ENCODE measurements at places on chromosomes 5 and 9.

- DNase-seq = no peak
Measured at GRCh38 chr9:117340422-117340821, 74.4 kb downstream of the ASTN2 start.

- DNase-seq = peak; percentile 85
Measured at GRCh38 chr9:19161257-19162025, 34.1 kb upstream of the PLIN2 start.

- no peak for DNase-seq
Measured at GRCh38 chr9:79883073-79883645, 311.4 kb downstream of the TLE4 start.

DNA sequence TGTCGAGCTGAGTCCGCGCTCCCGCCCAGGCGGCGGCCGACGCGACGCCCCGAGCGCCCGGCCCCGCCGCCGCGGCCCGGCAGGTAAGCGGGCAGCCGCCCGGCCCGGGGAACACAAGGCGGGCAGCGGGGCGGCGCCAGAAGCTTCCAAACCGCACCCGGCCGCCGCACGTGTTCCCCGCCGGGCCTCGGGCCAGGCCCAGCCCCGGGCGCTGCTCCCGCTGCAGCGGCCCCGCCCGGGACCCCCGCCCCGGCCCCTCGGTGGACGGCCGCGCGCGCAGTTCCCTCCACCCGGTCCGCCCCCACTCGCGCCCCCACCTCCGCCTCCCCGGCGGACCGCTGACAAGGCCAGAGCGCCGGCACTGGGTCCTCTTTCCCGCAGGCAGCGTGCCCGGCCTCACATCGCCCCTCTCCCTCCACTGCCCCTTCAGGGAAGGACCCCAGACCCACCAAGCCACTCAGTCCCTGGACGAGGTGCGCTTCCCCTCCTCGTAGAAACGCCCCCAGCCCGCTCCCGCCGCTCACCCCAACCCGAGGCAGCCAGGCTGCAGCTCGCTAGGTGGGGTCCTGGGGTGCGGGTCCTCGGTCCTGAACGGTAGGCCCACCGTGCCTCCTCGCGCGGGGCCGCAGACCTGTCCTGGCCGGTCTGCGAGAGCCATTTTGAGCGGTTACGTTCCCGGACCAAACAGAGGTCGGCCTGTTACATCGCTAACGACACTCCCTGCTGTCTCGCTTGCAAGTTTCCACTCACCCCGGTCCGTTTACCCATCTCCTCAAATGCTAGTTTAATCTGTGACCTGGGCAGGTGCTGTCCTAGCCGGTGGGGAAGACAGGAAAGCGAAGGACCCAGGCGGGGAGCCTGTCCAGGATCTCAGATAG is 475 bp downstream of the WDR5 start:
- DNase-seq = no peak

GRCh38 chr5:137705106-137705505 is 30.8 kb downstream of the KLHL3 start:
- no peak for DNase-seq

DNA sequence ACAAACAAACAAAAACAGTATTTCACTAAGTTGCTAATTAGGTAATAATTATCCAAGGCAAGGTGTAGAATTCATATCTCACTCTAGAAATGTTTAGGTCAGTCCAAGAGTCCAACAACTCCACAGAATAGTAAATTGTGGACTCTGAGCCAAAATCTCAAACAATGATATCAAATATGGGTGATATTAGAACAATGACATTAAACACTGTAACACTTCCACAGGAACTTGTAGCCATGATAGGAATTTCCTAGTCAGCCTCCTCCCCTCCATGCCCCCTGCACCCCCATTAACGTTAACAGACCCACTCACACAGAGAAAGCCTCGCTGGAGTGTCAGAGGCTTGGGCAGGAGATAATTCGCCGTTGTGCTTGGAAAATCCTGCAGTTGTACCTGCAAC is 305.0 kb upstream of the PIK3R1 start:
- DNase-seq = no peak

GRCh38 chr9:36194326-36195000 is 3.7 kb downstream of the CLTA start:
- DNase-seq = no peak

GRCh38 chr5:16669776-16670175 is 53.0 kb upstream of the RETREG1 start:
- no peak for DNase-seq

DNA sequence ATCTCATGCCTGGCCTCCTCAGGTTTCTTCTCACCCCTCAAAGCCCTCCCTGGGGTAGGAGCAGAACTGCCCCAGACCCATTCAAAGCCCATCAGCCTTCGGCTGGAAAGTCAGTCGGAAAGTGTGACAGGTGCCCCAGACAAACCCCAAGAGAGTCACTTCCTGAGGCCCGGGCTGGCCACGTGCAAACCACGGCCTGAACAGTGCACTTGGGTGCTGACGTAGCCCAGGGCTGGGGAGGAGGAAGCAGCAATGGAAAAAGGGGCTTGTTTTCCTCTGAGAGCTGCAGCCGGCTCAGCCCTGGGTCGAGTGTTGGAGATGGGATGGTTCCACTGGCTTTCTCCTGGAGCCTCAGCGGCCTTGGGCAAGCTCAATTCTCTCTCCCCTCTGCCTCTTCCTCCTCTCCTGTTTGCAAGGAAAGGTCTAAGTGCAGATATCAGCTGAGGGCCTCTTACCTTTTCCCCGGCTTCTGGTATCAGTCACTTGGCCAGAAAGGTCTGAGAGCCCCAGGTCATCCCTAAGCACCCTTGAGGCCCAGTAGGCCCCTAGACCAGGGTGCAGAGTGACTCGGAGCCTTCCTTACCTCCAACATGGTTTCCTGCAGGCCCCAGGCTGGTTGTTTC is 5.9 kb upstream of the EGR1 start:
- DNase-seq = no peak

DNA sequence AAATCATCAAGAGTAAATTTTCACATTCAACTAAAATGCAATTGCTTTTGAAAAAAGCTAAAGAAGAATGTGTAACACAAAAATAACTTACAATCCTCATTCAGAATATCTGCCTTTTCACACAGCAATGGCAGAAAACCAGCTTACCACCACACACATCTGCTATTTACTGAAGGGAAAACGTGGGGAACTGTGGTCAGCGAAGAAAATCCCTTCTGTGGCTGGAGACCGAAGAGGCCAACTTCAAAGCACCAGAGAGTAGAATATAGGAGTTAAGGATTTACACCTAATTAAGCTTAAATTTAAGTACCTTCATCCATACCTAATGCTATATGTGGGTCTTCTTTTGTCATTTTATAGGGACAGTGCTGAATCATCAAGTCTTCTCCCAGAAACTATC is 339.6 kb downstream of the DEPDC1B start:
- DNase-seq = no peak

- no peak for DNase-seq
Measured at GRCh38 chr5:56814361-56814962, 887 bp upstream of the MAP3K1 start.

DNA sequence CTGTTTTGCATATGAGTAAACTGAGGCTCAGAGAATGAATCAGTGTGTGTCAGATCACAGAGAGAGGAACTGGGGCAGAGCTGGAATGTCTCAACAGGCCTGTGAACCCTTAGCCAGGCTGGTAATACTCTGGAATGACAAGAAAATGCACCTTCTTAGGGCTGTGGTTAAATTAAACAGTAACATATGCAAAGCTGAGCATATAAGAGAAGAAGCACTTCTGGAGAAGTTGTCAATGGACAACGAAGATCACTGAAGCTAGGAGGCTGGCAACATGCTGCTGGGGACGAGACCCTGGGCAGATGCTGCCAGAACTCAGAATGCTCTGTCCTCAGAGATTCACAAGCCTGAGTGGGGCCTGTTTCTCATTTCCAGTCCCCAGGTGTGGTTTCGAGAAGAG is 64.6 kb upstream of the EPB41L4B start:
- DNase-seq = no peak

DNA sequence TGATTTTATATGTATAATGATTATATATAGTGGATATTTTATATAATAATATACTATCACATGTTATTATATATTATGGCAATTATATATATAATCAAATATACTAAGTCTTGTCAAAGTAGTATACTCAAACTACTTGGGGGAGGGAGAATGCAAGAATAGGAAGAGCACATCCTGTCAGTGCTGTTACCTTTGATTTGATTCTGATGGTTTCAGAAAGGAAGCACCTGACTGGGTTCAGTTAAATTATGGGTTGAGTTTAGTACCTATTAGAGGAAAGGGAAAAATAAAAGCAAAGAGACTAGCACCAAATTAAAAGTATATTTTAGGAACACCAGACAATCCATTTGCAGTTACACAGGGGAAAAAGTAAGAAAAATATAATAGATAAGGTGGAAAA is 107.6 kb downstream of the GRIA1 start:
- no peak for DNase-seq

DNA sequence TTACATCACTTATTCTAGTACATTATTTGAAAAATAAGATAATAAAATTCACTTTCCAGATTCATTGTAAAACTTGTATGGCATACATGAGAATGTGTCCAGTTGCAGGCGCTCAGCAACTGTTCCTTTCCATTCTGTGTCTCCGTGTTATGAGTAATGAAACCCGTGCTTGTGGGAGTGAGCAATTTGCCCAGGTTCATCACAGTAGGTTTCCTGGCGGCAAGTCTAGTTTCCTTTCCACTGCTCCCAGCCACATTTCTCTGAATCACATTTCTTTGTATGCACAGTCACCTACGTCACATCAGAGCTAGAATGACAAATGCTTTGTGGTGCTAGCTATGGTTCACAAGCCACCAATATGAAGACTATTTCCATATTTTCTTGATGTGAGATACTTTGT is 39.9 kb downstream of the MOCS2 start:
- DNase-seq = peak; percentile 59

DNA sequence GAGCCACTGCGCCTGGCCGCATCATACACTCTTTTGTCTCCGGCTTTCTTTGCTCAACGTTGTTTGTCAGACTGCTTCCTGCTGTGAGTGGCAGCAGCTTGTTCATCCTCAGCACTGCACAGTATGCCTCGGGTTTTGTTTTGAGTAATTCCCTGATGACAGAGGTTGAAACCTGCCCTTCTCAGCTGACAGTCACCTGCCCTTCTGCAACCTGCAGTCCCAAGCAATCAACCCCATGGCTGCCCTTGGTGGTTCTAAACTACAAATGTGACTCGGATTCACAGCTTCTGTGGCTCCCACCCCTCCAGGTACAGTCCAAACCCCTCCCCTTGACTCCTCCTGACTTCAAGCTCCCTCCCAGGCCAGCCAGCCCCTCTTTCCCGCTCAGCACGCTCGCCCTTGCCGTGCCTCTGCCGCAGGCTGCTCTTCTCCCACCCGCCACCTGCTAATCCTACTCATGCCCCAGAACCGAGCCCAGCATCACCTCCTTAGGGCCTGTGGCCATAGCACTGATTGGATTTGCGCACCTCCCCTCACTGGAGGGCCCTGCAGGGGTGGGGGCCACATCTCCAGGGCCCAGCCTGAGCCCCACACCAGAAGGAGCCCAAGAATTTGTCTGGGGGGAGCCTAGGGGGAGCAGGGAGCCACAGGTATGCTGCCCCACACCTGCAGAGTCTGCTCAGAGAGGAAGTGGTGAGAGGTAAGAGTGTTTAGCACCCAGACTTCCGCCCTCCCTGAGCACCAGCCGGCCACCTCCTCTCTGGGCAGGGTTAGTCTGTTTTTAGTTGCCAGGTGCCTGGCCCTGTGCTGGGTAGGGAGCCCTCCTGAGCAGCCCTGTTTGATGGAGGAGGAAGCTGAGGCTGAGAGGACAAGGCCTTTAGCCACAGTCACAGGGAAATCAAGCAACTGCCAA is 10.1 kb downstream of the EEIG1 start:
- DNase-seq = no peak

DNA sequence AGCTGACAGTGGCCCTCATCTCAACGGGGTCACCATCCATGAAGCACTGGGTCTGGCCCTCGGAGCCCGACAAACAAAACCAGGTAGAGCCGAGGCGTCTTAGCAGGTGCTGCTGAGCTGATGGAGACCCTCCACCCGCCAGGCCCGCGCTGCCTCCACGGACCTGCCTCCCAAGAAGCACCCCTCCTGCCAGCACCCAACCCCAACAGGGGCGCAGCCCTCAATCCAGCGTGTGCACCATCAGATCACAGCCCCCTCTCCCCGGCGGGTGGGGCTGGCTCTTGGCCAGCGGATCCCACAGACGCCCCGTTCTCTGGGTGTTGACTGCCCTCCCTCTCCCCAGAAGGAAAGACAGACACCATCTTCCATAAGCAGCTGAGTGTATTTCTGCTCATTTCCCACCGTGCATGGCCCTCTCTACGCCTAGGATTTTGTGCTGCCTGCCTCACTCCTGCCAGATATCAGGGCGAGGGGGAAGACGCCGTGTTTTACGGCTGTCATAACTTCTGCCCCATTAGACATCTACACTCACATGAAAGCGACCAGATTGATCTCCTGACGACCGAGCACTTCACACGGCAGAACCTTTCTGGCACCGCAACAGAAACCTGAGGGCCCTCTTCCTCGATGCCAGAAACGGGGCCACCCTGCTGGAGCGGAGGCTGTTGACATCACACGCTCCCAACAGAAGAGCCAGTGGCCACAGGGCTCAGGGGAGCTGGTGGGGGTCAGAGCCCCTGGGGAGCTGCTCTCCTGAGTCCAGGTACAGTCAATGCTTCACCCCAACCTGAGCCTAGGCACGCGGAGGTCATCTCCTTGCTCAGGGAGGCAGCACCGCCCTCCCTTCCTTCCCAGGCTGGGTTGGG is 12.4 kb downstream of the NACC2 start:
- no peak for DNase-seq

DNA sequence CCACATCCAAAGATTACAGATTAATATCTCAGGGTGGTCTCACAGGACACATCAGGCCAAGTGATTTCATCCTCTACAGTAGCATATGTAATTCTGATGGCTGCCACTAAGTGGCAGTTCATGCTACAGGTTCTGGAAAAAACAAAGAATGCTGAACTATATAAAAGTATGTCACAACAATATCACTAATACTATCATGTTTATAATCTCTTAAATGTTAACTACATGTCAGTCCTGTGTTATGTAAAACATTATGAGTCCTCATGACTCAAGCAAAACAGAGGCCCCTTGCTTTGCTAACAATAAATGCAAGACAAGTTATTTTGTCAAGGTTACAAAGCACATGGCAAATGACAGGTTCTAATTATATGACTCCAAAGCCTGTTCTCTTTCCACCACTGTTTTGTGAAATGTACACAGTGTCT is 233.2 kb downstream of the FBXL17 start:
- DNase-seq = no peak

GRCh38 chr5:148806520-148806931 is 19.9 kb upstream of the ADRB2 start:
- DNase-seq = no peak

DNA sequence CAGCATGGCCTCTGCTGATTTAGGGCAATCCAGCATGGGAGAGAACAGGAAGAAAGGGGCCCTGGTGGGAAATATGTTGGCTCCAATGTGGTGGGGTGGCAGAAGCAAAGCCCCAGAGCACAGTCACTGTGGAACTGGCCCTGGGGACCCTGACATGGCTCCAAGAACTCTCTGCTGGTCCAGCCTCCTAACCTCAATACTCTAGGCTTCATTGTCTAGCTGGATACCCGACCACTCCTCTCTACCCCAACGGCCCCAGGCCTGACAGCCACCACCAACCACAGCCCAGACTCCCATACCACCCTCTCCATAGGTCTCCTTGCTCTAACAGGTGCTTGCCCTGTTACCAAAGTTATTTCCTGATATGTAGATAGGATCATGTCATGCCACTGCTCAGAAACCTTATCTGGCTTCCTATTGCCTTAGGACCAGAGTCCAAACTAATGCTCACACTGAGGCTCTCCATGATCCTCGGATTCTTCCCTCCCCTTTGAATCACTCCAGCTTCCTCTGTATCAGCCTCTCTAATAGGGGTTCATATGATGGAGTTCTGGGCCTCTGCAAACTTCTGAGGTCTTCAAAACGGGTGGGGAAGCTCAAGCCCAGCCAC is 12.9 kb downstream of the ACSL6 start:
- DNase-seq = no peak

Data from stromal cell of bone marrow (primary cell).